Activated naive CD8-positive, alpha-beta T cell treated with anti-CD3 and anti-CD28 coated beads, Interleukin-2, amount 10 ng/mL, durations not matched to agents 7 days and 5 days (primary cell): ENCODE measurements at places on chromosomes 5 and 9. TPM values are rescaled to one million over a fixed set of nuclear protein-coding genes. Genes with fewer than 3 reads are reported as not detected.

The SRP19 gene
- total RNA-seq, result 57.0 TPM

The TRIM14 gene
- total RNA-seq, result 108 TPM

The FBP2 gene
- total RNA-seq, result not detected

The IDNK gene
- 8.3 TPM for total RNA-seq

DNA sequence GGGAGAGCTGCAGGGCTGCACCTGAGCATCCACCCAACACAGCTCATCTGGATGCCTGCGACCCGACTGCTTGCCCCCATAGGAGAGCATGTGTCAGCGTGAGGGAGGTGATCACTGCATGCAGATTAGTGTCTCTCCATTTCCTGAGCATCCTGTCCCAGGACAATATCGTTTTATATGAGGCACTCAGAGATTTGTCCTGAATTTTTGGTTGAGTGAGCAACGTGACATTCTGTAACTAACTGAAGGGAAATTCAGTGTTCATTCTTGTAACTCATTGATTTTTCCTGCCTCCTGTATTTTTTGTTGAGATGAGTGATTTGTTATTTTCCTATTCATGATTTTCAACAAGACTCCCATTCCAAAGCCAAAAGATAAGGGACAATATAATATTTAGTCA lies 20.7 kb upstream of the ANKRD34B start:
- no peak for DNase-seq

DNA sequence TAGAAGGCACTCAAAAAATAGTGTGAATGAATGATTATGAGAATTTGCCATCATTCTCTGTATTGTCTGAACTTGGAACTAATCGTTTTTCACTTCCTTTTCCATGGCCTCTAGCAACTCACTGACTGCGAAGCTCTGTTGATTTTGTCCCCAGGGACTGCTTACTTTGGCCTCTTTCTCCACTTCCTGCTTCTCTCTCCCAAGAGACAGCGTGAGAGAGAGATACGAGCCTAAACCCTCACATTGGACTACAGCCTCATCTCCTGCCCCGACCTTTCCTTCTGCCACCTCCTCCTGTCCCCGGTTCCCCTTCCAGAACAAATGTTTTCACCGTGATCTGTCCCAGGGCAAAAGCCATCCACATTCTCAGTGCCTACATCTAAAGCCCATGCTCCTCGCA lies 300.8 kb upstream of the PANK3 start:
- no peak for DNase-seq

DNA sequence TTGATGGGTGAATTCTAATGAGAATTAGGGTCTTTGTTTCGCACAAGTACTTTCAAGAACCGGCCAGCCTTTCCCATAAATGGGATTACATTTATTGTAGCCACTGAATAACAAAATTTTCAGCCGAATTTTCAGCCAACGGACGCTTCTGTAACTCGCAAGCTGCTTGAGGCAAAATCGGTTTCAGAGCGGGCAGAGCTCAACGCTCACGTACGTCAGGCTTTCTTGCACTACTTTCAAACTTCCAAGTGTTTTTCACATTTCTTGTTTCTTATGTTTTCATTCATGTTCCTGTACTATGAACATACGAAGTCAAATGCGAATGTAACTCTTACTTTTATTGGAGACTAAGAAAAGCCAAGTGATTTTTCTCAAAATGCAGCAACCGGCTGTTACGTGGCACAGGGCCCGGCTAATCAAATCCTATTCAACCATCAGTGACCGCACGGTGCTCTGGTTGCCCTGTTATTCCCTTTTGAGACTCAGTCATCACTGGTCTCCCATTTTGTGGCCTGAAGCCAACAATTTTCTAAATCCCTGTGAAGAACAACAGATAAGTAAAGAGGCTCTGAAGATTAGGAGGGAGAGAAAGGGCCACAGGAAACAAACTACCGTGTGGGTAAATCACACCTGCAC lies 68.5 kb downstream of the SLC28A3 start:
- DNase-seq, result no peak

GRCh38 chr5:102901424-102902134 lies 146.5 kb downstream of the PAM start:
- no peak for DNase-seq

GRCh38 chr9:19358701-19359100 lies 21.3 kb downstream of the RPS6 start:
- no peak for DNase-seq
